Heart right ventricle (tissue), 16 donors: ENCODE measurements at places on chromosomes 6 and 20.

DNA sequence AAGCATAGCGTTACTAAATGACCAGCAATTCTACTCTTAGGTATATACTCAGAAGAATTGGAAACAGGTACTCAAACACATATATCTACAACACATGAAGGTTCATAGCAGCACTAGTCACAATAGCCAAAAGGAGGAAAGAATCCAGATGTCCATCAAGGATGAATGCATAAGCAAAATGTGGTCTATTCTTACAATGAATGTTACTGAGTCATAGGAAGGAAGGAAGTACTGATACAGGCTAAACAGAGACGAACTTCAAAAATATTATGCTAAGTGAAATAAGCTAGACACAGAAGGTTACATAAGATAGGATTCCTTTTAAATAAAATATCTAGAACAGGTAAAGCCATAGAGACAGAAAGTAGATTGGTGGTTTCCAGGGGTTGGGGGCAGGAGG, 93.5 kb downstream of the MAP3K7 start:
- no peak for DNase-seq

DNA sequence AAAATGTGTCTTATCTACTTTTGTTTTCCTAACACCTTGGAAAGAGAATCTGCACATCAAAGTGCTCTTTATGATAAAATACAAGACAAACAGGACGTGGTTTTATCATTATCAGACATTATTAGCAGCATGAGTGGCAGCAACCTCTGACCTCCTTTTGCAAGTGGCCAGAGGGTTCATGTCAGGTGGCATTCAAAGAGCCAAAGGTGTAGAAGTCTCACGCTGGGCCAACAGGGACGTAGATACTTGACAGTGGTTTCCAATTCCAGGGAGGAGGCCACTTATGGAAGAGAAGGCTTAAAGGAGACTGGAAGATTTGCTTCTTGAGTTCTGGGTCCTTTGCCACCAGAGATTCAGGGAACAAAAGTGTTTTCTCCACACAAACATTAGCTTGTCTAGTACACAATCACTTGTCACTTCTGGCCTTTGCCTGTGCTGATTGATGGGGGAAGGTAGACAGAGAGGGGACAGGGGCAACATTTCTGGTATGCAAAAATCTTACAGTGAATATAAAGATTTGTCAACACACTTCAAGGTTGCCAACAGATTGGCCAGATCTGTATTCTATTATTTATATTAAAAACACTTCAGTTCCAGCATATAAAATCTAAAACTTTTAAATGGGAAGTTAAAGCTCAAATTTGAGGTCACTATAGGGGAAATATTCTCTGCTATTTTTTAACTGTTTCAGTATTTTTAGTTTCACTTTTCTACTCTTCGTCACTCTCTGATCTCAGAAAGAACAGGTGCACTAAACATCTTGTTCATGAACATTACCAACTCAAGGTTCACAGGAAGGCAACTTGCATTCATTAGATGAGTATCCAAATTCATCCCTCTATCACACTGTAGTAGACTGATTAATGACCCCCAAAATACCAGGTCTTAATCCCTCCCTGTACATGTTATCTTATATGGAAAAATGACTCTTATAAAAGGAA, 52.1 kb upstream of the FBXO30 start:
- no peak for DNase-seq

- no peak for DNase-seq
Observed at GRCh38 chr6:19394687-19395086, 442.5 kb upstream of the ID4 start.

GRCh38 chr6:28212510-28213212, 12.4 kb upstream of the ZSCAN9 start:
- DNase-seq = no peak

- DNase-seq = no peak
Observed at GRCh38 chr20:33684533-33685327, 1.5 kb downstream of the E2F1 start.

DNA sequence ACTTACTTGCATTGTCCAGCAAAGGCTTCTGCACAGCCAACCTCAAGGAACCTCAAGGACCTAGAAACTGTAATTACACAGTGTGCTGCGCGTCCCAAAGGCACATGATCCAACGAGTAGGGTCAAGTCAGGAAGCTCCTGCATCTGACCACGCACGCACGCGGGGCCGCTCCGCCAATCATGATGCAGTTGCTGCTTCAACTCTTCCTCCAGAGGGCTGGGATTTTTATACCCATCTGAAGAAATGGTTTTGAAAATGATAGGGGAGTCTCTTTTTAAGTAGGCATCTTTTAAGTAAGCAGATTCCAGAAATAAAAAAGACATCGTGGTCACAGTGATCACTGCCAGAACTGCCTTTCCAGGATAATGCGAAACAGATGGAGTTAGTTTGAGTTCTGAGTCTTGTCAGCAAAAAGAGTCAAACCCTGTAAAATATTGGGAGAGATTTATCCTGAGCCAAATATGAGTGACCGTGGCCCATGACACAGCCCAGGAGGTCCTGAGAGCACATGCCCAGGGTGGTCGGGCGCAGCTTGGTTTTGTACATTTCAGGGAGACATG, 34.0 kb downstream of the KIF25 start:
- DNase-seq = no peak

DNA sequence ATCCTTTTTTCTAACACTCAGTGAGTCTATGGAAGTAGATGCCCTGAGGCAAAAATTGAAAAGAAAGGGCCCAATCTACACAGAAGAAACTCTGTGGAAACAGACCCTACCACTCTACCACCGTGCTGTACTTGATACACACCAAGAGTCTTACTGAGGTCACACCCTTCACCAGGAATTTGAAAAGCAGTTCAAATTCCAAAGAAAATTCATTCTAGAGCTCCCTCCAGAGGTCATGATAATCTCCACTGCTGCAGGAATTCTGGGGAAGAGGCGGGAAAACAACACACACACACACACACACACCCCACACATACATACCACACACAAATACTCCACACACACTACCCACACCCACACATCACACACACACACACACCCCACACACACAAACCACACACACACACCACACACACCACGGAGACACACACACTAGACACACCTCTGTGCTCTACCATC, 336.8 kb downstream of the HDGFL1 start:
- no peak for DNase-seq

GRCh38 chr6:84774157-84774984, 10.0 kb upstream of the TBX18 start:
- DNase-seq = peak; percentile 15

DNA sequence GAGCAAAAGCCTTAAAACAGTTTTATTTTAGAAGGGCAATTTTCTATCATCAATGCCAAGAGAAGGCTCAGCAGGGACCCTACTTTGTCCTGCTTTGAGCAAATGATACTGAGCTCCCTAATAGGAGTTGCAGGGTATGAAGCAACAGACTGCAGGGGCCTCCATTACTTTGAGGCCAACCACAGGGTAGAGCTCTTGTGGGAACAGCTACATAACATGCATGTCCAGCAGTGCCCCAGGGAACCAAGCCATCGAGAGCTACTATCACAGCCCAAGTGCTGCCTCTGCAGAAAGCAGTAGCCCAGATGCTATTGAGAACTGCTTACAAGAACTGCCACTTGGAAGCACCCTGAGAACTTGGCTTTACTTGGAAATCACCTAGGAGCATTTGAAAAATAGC, 222.1 kb downstream of the LAMA2 start:
- DNase-seq = no peak

DNA sequence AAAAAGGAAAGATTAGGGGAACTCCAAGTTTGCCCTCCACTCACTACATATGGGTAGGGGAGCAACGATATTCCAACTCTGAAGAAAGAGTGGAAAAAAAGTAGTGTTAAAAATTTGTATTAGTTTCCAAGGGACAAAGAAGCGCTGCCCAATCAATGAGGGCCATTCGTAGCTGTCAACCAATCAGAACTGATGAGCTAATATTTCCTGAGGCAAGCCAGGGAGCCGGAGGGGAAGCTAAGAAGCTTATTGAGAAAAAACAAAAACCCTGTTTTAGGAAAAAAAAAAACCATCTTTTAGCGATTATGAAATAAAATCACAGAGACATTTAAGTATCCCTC, 59.5 kb downstream of the TRIM38 start:
- peak; percentile 80 for DNase-seq
